Substantia nigra (tissue), 51 donors: ENCODE measurements at places on chromosomes 13 and 19.

GRCh38 chr13:112342841-112343361, 33.3 kb upstream of the SPACA7 start:
- DNase-seq = no peak

GRCh38 chr13:28204043-28204442, 65.7 kb downstream of the PAN3 start:
- no peak for DNase-seq

- no peak for DNase-seq
Observed at GRCh38 chr13:66402066-66402465, 828.1 kb downstream of the PCDH9 start.

GRCh38 chr13:40120288-40120687, 464.8 kb downstream of the COG6 start:
- no peak for DNase-seq

GRCh38 chr19:3699741-3700241, 477 bp downstream of the PIP5K1C start:
- no peak for DNase-seq

- DNase-seq = peak; percentile 57
Observed at GRCh38 chr19:44988896-44989556, 12.2 kb upstream of the RELB start.

GRCh38 chr13:93589788-93590187, 363.2 kb downstream of the GPC6 start:
- no peak for DNase-seq

- DNase-seq = no peak
Observed at GRCh38 chr19:51765086-51765485, 4.1 kb downstream of the FPR2 start.
